ENCODE measurements at places on chromosomes 11 and 22.

DNA sequence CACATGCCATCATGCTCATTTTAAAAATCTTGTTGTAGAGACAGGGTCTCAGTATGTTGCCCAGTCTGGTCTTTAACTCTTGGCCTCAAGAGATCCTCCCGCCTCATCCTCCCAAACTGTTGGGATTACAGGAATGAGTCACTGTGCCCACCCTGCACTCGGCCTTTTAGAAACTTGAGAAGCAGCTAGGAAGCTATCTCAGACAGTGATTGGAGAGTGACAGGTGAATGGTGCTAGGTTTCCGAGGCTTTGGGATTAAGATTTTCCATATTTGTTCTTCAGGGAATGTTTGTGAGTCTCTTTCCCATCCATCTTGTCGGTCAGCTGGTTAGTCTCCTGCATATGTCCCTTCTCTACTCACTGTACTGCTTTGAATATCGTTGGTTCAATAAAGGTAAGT lies 10.5 kb downstream of the EI24 start:
- DNase-seq = no peak

GRCh38 chr11:102306817-102307726 lies 10.2 kb upstream of the BIRC3 start:
- DNase-seq = no peak

- DNase-seq = no peak
Measured at GRCh38 chr22:36101756-36102155, 58.8 kb downstream of the APOL3 start.

DNA sequence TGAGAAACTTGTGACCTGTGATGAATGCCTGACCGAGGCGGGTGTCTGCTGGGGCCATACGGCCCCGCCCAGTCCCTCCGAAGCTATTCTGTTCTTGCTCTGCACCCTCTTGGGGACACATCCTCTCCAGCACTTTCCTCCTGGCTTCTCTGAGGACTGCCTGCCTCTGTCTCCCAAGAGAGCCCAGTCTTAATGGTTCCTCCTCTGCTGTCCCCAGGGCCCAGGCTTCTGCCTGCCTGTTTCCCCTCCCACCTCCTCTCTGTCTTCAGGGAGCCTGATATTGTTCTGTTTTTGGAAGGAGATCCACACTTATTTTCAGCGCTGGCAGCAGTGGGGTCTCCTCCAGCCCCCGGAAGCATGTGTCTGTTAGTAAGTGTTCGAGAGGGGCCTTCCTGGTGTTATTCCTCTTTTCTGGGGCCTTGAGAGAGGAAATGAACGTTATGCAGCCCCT lies 18.7 kb downstream of the SYNGR1 start:
- no peak for DNase-seq

- peak; percentile 24 for DNase-seq
Measured at GRCh38 chr11:363948-364761, 5.1 kb upstream of the B4GALNT4 start.

DNA sequence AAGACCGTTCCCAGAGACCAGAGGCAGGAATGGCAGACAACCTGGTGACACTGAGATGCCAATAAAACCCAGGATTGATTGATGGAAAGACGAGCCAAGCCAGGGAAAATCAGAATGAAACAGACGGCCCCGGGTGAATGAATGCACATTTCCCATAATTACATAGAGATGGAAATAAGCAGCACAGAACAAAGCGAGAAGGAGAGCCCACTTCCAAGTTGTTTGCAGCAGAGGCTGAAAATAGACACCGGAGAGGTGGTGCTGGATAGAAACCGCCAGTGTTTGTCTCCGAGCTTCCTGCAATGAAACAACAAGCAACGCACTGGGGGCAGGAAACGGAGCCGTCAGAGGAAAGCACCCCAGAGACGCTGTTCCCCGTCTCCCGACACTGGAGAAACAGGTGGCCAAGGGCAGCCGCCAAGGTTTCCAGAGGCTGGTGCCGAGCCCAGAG lies 406.8 kb downstream of the SHANK2 start:
- no peak for DNase-seq

DNA sequence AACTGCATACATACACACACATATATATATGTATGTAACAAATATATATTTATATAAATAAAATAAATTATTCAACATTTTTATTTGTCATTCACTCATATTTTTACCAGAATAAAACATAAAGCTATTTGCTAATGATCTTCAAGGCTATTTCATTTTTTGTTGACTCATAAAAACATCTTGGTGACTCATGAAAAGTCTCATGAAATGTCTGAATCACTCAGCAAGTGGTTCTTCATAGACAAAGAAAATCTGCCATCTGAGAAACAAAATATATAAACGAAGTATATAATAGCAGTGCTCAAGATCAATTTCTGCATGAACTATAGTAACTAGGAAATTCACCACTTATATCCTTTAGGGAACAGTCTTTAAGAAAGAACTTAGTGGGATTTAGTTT lies 764.8 kb upstream of the FAT3 start:
- DNase-seq = no peak

DNA sequence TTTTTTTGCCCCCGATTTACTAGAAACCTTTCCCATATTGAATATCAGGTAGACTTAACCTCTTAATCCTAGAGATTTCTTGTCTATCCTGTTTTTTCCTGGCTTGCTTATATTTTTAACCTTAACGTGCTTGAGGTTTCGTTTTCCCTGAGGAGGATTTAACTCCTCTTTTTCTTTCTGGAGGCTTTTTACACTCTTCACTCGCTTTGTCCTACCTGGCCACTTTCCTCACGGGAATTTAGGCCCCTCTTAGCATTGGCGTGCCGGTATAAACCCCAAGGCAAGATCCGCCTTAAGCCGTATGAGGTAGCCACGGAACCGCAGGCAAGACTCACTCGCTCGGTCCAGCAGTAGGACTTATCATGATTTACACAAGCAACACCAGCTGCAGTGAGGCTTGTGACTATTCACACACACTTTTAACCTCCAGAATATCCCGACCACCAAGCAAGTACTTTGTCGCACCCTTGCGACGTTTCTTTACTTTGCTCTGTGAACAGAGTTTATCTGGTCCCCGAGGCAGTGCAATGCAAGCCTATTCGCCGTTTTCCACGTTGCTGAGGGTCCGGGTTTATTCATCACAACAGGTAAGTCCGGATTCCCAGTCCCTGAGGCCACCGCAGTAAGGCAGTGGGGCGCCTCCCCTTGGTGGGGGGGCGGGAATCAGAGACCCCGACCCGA lies 20.6 kb upstream of the ALDH3B2 start:
- no peak for DNase-seq

- DNase-seq = no peak
Measured at GRCh38 chr22:39348909-39349505, 784 bp upstream of the SYNGR1 start.

- no peak for DNase-seq
Measured at GRCh38 chr11:60899046-60899936, 7.1 kb downstream of the PRPF19 start.
